ENCODE measurements at places on chromosomes 5 and 9.

DNA sequence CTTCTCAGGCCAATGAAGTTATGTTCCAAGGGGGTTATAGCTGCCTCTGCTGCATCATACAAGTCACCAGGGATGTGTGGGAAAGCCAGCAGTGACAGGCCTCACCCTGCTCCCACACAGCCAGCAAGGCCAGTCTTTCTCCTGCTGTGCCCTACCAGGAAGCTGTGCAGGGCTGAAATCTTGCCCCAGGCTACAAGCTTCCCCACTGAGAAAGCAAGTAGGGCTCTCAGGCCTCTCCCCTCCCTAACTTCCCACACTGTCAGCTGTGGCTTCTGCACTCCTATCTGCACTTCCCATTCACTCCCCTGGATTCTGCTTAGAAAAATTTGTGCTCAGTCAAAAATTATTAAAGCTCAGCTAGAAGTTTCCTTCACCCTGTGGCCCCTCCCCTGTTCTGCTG is 611.2 kb upstream of the ZNF608 start:
- DNase-seq: no peak

- no peak for DNase-seq
Observed at GRCh38 chr5:16312785-16313184, 133.2 kb upstream of the MARCHF11 start.

GRCh38 chr5:55853041-55853670 is 2.0 kb downstream of the IL31RA start:
- DNase-seq: no peak

GRCh38 chr5:669842-670395 is 23.2 kb downstream of the TPPP start:
- no peak for DNase-seq

DNA sequence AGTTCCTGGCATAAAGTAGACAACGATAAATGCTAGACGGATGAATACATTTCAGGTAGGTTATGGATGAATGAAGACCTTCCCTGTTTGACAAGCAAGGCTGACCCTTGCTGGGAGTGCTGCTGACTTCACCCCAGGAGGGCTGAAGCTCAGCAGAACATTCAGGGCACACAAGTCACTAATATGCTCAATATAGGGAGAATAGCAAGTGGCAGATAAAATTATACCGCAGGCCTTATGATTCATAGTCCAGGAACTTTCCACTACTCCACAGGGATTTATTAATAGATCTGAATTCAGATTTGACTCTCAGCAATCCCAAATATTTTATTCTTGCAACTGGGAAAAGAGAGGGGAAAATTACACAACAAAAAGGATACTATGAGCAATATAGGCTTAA is 38.2 kb upstream of the GRAMD2B start:
- DNase-seq: no peak

DNA sequence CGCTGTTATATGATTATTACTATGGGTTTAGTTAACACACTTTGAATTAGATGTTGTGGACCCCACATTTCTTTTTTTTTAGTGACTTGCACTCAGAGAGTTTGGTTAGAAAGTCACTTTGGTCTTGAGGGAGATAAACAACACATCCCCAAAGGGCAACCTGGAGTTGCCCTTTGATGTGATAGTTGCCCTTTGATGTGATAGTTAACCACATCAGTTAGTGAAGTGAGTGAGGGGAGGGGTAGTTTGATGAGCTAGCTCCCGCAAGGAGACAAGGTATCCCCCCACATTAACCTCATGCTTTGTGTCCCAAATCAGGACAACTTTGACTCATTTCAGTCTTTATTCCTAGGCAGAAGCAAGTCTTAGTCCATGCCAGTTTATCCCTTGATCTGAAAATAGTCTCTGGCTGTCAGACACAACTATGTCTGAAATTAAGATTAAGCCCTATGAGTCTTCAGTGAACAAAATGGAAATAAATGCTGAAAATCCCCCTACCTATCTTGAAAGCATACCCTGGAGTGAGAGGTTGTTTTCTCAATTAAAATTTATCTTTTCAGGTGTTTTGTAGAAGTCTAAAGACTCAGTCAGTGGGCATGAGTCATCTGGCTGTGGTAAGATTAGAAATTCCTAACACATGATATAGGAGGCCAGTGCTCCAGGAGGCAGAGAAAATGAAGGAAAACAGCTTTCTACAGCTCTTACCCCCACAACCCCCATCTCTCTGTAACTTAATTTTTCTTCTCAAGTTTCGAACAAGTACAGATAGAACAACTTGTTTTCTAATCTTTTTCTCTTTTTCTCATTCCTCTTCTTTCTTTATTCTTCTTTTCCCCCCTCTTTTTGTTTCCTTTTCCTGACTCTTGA is 208.9 kb upstream of the DMRTA1 start:
- DNase-seq: no peak

- no peak for DNase-seq
Observed at GRCh38 chr5:29263915-29264351, 1929.6 kb upstream of the CDH6 start.

- DNase-seq: no peak
Observed at GRCh38 chr5:135213027-135213386, 179.0 kb upstream of the PITX1 start.

DNA sequence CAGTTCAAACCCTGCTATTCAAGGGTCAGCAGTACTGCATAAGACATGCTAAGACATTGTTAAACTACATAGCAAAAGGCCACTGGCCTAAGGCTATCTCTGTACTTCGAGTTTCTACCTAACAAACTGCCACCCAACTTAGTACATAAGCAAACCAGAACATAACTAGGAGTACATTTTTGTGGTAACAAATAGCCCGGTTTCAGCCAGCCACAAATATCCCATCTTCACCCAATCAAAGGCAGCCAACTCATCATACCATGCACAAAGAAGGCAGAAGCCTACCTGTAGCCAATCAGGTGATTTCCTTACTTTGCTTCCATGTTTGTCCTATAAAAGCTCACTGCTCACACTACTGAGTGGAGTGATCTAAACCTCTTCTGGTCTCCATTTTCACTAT is 201.4 kb downstream of the SMARCA2 start:
- DNase-seq: no peak

All from NCI-H1105 treated with DMSO at 0.1 percent for 48 hours (cell line).